ENCODE measurements at places on chromosomes 4 and X.

DNA sequence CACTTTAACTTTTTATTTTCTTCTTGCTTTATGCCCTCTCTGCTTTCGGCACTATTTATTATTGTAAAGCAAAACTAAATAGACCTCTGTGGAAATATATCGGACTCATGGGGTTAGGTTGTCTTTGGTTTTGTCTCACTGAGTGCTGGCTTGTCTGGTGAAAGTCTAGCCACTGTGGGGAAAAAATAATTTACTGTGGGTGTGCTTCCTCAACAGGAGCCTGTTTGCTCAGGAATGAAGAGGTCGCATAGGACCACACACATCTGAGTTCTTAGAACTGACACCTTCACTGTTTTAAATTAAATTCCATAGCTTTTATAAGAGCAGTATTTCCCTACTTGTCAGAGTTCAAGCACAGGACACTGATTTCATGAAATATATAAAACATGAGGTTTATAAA, 103.0 kb upstream of the BMPR1B start:
- no peak for DNase-seq

DNA sequence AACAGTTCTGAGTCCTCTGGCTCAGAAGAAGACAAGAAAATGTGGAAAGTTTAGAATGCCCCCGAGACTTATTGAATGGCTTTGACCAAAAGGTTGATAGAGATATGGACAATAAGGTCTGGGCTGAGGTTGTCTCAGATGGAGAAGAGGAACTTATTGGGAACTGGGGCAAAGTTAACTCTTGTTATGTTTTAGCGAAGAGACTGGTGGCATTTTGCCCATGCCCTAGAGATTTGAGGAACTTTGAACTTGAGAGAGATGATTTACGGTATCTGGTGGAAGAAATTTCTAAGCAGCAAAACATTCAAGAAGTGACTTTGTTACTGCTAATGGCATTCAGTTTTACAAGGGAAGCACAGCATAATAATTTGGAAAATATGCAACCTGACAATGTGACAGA, 1549.3 kb upstream of the ADGRL3 start:
- no peak for DNase-seq

DNA sequence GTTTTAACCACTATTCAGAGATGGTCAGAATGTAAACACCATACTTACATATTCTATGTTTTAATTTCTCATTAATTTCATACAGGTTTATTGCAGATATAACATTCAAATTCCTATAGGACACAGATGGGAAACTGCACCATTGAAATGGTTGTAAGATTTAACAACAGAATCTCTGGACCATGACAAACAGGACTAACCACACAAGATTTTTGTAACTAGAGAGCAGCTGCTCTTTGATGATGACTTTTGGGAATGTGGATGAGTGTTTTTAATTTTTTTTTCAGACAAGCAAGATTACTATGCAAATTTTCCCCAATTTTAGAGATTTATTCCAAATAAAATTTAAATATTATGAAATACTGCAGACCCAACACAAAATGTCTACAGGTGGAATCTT, 610.2 kb downstream of the PCDH18 start:
- no peak for DNase-seq

DNA sequence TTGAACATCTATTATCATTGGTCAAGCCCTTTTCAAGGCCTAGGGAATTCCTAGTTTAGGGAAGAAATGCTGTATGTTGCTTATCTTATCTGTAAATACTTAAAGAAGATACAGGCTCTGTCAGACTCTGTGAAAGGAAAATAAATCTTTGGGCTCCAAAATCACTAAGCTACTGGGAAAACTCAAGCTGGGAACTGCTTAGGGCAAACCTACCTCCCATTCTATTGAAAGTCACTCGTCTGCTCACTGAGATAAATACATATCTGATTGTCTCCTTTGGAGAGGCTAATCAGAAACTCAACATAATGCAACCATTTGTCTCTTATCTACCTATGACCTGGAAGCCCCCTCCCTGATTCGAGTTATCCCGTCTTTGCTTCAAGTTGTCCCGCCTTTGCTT, 108.6 kb upstream of the NDST4 start:
- DNase-seq = no peak

GRCh38 chrX:154017766-154018517, 1.8 kb downstream of the IRAK1 start:
- no peak for DNase-seq

GRCh38 chr4:160592258-160592657, 1489.4 kb downstream of the RAPGEF2 start:
- DNase-seq = no peak

DNA sequence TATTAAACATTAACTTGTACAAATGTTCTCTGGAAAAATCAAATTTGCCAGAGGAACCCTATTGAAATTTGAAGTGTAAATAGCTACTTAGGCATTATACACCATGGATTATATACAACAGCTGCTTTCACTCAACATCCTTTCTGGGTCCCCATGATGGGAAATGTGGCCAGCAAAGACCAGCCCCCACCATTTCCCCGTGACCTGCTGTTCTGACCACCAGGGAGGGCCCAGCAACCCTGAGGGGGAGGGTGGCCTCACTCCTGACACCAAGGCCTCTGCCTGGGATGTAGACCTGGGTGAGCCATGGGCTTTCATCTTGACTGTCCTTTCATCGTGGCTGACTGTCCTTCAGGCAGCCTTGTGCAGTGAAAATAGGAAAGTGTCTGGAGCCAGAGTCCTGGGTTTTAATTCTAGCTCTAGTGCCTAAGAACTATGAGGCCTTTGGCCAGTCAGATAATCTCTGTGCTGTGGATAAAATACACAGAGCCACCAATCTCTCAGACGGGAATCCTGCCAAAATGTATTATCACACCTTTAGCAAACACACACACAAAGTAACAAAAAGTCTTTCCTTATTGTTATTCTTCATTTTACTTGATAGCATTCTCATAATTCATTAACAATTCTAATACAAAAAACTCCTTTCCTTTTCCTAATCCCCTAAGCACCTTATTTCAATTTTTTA, 45.1 kb downstream of the NR3C2 start:
- no peak for DNase-seq

DNA sequence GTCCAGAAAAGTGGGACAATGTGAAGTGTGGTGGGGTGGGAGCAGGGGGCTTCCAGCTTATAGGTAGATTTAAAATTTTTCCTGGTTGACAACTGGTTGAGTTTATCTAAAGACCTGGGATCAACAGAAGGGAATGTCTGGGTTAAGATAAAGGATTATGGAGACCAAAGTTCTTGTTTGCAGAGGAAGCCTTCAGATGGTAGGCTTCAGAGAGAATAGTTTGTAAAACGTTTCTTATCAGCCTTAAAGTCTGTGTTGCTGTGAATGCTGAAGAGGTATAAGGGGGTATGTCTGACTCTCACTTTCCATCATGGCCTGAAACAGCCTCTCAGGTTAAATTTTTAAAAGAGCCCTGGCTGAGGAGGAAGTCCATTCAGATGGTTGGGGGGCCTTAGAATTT, 20.5 kb downstream of the MGST2 start:
- DNase-seq = no peak

DNA sequence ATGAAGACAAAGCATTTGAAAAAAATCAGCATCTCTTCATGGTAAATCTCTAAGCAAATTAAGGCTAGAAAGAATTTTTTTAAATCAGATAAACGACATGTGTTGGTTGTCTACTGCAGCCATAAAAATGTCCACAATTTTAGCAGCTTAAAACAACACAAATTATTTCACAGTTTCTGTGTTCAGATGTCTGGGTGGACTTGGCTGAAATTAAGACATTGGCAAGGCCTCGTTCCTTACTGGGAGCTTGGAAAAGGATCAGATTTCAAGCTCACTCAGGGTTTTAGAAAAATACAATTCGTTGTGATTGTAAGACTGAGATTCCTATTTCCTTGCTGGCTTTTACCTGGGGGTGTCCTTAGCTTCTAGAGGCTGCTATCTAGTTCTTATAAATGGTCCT, 1470.6 kb downstream of the PCDH19 start:
- no peak for DNase-seq

GRCh38 chr4:7788694-7789425, 150.8 kb downstream of the AFAP1 start:
- no peak for DNase-seq

DNA sequence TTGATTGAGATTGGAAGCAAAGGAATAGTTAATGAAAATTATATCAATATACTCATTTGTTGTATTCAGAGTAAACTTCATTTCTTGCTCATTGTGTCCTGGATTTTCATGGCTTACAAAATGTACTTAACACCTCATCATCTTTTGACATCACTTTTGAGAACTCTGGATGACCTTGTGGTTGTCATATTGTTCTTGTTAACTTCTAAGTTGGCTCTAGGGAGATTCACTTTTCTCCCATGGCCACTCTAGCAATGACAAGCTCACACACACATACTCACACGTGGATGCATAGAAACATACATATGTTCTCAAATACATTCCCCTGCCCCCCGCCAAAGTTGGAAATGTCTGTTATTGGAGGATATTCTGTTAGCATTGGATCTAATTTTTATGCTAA, 15.3 kb downstream of the PHEX start:
- no peak for DNase-seq

DNA sequence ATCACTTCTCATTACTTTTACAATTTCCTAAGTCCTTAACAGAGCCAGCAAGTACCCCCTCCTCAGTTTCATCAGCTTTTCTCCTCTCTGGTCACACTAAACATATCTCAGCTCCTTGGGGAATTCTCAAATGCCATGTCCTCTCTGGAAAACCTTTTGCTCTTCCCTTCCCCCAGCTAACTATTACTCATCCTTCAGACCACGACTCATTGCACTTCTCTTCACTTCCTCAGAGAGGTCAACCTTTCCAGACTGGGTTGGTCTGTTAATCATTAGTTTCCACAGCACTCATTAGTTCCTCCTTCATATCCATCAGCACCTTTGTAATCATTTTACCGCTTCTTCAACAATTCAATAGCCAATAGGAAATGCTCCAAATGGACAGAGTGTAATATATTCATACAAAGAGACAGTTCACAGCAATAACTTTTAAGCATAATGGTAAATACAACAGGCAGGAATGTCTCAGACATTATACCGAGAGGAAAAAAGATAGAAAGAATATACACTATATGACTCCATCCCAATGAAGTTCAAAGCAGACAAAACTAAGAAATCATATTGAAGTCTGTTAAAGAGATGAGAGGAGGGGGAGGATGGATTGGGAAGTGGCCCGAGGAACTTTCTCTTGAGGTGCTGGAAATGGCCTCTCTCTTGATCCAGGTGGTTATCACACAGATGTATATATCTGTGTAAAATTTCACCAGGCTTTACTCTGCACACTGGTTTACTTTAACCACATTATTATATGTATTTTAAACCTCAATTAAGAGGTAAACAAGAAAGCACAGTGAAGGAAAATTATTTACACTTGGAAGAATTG, 39.6 kb downstream of the DDX60L start:
- DNase-seq = no peak

GRCh38 chr4:58809948-58810347, 1699.8 kb upstream of the IGFBP7 start:
- no peak for DNase-seq

- DNase-seq = no peak
Observed at GRCh38 chrX:72073633-72074032, 58.1 kb downstream of the RTL5 start.

DNA sequence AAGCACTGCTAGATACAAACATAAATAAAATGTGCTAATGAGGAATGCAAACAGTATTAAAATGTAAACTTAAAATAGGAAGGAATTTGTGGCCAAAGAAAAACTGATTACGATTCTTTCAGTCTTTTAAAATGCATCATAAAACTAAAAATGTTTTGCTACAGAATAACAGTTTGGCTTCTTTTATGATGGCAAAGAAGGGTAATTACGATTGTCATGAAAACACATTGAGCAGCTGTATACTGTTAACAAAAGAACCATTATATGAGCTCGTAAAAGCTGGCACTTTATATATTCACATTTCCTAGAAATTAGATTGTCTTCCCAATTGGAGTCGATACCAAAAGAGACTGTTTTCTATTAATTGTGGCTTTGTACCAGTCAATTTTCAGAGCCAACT, 290.4 kb downstream of the NR3C2 start:
- DNase-seq = no peak

DNA sequence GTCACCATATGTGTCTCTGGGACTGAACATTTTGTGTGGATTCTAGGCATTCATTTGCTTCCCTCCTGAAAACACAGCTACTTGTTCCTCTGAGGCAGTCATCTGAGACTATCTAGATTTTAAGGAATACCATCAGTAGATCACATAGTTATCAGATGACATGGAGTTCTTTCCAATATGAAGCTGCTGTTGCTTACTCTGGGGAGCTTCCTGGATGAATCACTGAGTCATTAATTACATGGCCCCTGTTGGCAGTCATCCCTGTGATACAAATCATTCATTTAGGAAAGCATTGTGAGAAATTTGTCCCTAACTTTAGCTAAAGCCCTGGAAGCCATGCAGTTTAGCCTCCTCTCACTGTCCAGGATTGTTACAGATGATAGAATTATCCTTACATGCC, 98.2 kb upstream of the ARSJ start:
- DNase-seq = no peak

DNA sequence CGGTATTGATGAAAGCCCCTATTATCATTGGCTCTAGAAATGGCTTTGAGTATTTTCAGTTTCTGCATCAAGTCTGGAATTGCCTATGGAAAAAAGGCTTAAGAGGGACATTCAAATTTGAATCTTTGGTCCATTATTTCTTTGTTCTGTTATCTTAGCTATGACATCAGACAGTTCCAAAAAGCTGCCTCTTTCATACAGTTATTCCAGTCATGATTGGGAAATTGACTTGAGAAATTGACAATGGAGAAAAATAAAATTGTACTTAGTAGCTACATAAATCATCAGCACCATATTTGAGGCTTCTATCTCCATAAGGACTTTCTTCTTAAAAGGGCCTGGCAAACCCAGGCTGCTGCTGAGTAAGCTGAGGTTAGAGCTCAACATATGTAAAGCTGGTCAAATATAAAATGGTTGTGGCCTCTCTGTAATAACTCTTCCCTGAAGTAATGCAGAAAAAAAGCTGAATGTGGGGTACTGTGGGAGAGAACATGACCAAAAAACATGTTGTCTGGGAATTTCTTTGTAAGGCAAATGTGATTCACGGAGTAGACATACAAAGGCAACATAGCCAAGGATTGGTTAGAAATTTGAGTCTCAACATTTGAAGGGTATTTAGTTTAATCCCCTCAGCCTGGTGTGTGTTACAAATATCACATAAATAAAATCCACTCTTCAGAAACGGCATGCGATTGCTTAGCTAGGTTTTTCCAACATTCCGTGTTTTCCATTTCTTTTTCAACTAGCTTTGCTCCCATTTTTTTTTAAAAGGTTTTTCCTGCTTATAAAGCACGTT, 100.9 kb downstream of the LNX1 start:
- DNase-seq = no peak

- DNase-seq = no peak
Observed at GRCh38 chr4:151783867-151784266, 23.1 kb upstream of the GATB start.

- no peak for DNase-seq
Observed at GRCh38 chr4:7480423-7480822, 45.7 kb upstream of the PSAPL1 start.

GRCh38 chr4:95190751-95191436, 357.9 kb downstream of the UNC5C start:
- DNase-seq = no peak

Measured in natural killer cell (primary cell).